ENCODE measurements at places on chromosomes 6 and 20.
A peak's percentile ranks its signal among the peaks of the same experiment; 100 is the strongest.

DNA sequence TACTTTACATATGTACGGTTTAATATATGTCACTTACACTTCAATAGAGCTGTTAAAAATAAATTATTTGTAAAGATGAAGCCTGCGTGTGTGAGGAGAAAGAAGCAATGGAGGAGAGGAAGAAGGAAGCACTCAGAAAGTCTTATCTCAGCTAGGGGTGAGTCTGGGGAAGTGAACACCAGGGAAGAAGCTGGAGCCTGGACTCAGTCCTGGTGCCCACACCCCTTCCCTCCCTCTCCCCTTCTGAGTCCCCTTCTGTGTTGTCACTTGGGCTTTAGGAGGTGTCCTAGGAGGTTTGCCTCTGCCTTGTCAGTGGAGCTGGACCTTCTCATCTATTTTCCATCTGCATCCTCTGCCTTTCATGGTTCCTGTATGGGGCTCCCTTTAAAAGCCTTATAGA is 1.9 kb downstream of the SIRPB2 start:
- no peak for DNase-seq

- no peak for DNase-seq
Measured at GRCh38 chr6:150152891-150153876, 10.3 kb downstream of the PPP1R14C start.

DNA sequence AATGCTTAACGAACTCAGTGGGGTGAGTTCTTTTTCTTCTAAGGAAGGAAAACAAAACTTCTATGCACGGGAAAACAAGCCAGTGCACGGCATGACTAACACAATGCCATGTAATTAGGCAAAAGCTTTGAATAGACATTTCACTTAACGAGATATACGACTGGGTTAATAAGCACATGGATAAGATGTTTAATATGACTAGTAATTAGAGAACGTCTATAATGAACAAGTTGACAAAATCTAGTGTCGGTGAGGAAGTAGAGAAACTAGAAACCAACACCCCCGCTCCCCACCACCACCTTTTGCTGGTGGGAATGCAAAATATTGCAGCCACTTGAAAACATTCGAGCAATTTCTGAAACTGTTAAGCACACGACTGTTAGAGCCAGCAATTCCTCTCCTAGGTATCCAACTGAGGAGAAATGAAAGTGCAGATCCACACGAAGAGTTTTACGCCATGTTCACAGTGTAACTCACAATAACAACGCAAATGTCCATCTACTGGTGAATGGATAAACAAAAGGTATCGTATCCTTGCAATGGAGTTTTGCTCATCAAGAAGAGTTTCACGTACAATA is 644.9 kb upstream of the AGPAT4 start:
- no peak for DNase-seq

DNA sequence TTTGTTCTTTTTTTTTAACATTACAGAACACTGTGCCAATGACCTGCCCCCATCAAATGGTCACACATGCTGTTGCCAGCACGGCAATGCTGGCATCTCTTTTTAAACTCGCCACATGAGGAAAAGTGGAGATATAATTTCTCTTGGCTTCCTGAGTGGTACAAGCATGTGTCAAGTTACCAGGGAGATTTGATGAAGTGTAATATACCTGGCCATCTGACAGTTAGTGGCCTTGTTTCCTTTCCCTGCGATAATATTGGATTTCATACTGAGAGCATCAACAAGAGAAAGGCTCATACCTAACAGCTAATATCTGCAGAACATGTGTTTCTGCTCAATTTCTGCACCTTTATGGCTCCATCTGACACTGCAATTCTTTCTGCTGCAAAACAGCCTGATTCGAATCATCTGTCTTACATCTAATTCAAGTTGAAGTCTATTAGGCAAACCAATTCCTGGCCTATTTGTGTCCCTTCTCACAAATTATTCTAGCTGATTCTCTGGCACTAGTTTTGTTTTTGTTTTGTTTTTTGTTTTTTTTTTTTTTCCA is 519.5 kb downstream of the PREX1 start:
- DNase-seq = no peak

- DNase-seq = no peak
Measured at GRCh38 chr6:21598674-21599023, 5.1 kb downstream of the SOX4 start.

GRCh38 chr6:109315341-109316110 is 66.7 kb downstream of the CD164 start:
- DNase-seq = no peak

- DNase-seq = no peak
Measured at GRCh38 chr6:2149361-2150006, 95.9 kb downstream of the GMDS start.

DNA sequence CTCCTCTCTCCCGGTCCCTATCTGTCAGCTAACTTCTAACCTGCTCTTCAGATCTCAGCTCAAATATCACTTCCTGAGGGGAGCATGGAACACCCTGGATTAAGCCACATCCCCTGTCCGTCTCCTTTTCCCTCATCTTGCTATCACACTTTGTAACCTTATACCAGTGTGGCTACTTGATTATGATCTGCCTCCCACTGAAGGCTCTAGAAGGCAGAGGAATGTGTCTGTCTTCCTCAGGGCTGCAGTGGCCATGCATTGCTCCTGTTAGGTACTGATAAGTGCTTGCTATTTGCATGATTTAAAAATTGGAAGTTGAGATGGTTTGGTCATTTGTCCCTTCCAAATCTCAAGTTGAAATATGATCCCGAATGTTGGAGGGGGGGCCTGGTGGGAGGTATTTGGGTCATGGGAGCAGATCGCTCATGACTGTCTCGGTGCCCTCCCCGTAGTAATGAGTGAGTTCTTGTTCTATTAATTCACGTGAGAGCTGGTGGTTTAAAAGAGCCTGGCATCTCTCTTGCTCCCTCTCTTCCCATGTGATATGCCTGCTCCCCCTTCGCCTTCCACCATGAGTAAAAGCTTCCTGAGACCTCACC is 71.4 kb downstream of the PLCB4 start:
- no peak for DNase-seq

DNA sequence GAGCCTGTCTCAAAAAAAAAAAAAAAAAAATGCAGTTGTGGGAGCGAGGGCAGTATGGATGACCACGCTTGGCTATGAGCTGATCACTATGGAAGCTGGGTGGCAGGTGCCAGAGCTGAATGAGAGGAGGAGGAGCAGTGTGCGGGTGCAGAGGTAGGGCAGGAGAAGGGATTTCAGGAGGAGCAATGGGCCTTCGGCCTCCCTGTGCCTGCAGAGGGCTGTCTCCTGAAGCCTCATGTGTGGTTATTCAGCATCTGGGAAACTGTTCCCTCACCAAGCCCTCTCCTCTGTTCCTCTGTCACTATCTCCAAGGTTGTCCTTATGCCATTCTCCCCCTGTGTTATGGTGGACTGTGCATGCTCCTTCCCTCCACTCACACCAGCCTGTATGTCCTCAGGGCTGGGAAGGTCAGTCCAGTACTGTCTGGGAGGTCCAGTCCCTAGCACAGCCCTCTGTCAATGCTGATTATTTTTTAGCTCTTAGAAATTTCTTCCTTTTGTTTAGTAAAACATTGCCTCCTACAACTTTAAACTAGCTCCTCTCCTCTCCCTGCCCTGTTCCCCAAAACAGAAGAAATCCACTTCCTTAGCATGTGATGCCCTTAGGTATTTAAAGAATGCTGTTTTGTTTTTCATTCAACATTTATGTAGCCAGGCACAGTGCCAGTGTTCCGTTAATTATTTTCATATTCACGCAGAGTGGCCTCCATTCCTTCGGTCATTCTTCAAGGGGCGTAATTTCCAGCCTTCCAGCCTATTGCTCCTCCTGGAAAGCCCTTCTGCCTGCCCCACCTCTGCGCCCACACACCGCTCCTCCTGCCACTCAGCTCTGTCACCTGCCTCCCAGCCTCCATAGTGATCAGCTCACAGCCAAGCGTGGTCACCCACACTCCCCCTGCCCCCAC is 48.9 kb downstream of the CNBD2 start:
- DNase-seq = no peak

DNA sequence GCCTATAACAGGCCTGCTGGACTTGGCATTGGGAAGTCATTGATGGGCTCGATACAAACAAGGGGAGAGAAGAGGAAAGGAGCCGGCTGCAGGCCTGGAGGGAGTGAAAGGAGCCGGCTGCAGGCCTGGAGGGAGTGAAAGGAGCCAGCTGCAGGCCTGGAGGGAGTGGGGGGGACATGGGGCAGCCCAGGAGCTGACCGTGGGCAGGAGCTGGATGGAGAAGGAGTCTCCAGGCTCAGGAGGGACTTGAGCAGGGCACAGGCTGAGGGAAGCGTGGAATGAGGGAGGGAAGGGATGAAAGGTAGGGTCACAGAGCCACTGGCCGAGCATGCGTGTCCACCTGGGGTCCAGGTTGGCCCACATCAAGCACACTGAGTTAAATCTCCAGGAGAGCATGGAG is 32.0 kb downstream of the RPP40 start:
- no peak for DNase-seq

DNA sequence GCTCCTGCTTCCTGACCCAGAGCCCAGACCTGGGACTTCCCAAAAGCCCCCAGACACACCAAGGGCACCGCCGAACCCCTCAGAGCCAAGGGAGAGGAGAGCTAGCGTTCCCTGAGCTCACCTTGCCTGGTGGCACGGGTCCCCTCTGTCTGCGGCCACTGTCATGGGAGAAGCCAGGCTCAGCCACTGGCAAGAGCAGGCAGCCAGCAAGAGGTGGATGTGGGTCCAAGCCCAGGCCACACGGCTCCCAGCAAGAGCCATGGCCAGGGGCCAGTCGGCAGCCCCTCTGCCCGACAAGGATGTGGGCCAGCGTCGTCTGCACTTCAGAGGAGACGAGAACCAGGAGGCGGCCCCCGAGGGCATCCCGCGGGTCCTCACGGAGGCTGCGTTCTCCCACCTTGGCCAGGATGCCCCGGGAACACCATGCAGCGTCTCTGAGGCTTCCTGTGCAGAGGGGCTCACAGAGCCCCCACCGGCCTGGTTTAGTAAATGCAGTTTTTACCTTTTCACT is 2.2 kb upstream of the PPDPF start:
- DNase-seq = no peak

DNA sequence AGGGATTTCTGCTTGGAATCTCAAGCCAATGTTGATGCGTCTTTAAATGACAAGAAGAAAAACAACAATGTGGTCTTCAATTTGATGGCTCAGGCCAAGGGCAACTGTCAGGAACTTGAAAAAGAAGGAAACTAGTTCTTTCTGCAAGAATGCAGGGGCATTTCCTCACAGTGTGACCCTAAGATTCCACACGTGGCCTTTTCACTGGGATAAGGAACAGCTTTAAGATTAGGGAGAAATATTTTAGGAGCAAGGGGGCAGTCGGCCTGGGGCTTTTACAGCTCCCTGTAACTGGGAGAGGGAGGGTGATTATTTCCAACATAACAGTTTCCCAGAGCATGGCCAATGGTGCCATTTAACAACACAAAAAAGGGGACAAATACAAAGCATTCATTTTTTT is 39.4 kb upstream of the MRPS10 start:
- no peak for DNase-seq

DNA sequence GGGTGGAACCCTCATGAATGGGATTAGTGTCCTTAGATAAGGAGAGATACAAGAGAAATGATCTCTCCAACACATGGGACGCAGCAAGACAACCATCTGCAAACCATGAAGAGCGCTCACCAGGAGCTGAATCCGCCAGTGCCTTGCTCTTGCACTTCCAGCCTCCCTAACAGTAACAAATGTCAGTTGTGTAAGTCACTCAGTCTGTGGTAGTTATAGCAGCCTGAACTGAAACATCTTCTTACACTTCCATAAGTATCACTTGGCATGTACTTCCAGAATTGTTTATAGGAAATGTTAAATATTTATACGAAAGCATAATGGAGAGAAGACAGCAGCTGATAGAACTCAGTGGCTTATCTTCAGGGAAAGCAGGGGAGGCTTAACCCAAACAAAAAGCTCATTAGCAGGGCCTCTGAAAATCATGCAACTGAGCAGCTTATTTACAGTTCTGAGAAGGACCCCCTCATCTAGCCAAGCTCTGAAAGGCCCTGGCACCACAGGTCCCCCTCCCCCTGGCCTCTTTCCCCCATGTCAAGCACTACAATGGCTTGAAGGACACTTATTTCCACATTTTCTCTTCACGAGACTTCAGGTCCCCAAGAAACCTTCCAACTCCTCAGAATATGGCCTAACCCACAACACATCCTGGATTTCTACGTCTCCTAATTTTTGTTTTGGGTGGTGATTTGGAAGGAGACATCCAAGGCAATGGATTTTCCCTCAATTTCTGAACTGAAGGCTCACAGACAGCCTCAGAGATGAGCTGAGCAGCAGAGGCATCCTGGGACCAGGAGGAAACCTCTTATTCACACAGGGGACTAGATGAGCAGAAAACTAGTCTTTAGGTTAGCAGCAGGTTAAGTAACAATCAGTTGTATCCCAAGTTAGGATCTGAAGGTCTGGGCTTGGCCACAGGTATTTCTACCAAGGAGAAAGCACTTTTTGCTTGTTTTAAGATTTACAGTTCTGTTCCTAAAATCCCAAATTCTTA is 49.1 kb downstream of the GCLC start:
- no peak for DNase-seq

GRCh38 chr6:14804785-14805210 is 441.1 kb upstream of the JARID2 start:
- DNase-seq = no peak

GRCh38 chr6:166472636-166473035 is 89.9 kb upstream of the MPC1 start:
- no peak for DNase-seq

GRCh38 chr20:33685328-33686099 is 671 bp downstream of the E2F1 start:
- peak; percentile 96 for DNase-seq

DNA sequence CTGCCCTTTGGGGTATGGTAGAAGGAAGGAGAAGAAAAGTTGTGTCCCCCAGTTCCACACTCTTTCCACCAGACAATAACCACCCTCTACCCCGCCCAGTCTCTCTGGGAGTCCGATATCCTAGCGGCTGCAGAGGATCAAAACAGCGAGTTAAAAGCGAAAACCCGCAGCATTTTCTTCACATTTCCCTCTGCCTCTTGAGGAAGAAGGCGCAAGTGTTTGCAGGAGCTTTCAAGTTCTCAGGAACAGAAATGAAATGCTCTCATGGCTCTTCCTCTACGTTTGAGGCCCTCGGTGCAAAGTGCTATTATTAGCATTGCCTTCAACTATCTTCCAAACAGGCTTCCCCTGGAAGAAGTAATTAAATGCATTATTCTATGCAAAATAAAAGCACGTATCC is 52.2 kb upstream of the CCDC167 start:
- DNase-seq = no peak

GRCh38 chr20:24779946-24780345 is 169.1 kb upstream of the CST7 start:
- no peak for DNase-seq

GRCh38 chr20:38751360-38751976 is 3.2 kb downstream of the ACTR5 start:
- peak; percentile 73 for DNase-seq

GRCh38 chr6:76553256-76553655 is 480.8 kb upstream of the IMPG1 start:
- DNase-seq = no peak

GRCh38 chr6:157559201-157559756 is 178.3 kb downstream of the ZDHHC14 start:
- no peak for DNase-seq

DNA sequence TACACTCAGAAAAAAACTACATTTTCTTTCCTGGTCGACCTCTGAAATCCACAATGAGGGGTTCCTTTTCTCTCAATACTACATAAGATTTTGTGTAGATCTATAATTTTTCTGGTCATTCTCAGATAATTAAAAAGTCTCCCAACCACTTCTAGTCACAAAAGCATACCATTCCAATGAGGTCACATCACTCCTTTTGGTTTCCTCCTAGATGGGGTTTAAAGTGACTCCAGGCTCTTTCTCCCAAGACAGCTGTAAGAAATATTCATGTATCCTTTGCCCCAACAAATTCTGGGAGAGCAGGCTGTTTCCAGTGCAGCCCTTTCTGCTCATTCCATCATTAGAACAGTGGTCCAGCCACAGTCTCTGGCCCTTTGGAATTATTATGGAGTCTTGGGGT is 43.1 kb upstream of the BEND6 start:
- DNase-seq = no peak
